ENCODE measurements at places on chromosomes 1 and 21. TPM values are rescaled to one million over a fixed set of nuclear protein-coding genes. Genes with fewer than 3 reads are reported as not detected.

- no peak for DNase-seq
These were observed 46.5 kb downstream of the PKP1 start for GRCh38 chr1:201329801-201330200.

- no peak for DNase-seq
These were observed 8.3 kb upstream of the IGSF5 start for GRCh38 chr21:39736716-39737115.

GRCh38 chr1:204104331-204105130, 31.6 kb downstream of the SOX13 start:
- DNase-seq: no peak

- no peak for DNase-seq
These were observed 20.0 kb downstream of the SERTAD4 start for GRCh38 chr1:210252621-210253051.

- DNase-seq: no peak
These were observed 250.9 kb upstream of the SGIP1 start for GRCh38 chr1:66282891-66283621.

- DNase-seq: no peak
These were observed 70.7 kb downstream of the PRRX1 start for GRCh38 chr1:170734412-170735175.

DNA sequence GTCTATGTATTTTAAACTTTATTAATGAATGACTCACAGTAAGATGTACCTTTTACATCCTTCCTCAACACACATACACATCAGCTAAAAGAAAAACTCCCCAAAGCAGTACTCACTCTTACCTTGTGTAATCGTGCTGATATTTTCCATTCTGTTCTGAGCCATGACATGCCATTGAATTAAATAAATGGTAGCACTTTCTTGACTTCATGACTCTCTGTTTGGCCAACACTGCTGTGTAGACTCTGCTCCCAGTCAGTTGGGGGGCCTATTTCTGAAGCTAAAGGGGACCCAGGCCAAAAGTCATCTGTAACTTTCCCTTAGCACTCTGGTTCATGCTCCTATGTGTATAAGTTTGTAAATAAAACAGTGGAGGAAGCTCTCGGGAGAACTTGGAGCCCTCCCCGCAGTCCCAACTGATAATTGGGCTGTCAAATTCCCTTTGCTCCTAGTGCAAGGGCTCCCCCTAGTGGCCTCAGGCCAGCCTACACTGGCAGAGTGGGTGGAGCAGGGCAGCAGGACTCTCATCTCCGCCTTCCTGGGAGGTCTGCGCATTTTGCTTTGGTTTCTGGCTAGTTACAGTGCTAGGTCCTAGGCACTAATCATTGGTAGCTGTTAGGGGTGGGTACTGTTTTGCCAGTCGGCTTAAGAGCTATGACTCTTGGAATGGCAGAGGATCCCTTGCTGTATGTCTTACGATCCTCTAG, 1.7 kb upstream of the FYB2 start:
- DNase-seq: peak; percentile 36

DNA sequence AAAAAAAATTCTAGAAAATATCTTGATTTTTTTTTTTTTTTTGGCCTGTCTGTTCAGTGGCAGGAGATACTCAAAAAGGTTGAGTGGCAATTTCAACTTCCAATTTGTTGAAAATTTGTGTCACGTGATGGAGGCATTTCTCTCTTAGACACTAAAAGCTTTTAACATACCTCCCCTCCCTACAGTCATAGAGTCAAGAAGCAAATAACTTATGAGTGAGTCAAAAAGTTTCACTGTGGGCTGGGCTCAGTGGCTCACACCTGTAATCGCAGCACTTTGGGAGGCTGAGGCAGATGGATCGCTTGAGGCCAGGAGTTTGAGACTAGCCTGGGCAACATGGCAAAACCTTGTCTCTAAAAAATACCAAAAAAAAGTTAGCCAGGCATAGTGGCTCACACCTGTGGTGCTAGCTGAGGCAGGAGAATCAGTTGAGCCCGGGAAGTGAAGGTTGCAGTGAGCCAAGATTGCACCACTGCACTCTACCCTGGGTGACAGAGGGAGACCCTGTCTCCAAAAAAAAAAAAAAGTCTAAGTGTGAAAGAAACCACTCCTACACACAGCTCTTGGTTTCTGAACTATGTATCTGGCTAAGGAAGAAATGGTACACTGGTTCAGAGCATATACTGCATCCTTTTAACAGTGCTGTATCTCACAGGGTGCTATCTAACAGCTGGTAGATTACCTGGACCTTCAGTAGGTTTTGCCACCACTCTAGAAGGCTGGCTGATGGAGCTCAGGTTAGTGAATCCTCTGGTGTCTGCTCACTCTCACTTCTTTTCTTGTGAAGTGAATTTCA, 11.6 kb upstream of the BSDC1 start:
- no peak for DNase-seq

The PLA2G2C gene
- total RNA-seq: not detected

The RPS8 gene
- 1,711 TPM for total RNA-seq

The RCSD1 gene
- 16.0 TPM for total RNA-seq

The S100A12 gene
- total RNA-seq: 5.6 TPM

The BEND5 gene
- total RNA-seq: 10.3 TPM

The SYT2 gene
- total RNA-seq: 0.21 TPM

The NEGR1 gene
- 92.3 TPM for total RNA-seq

The KLF17 gene
- total RNA-seq: 0.95 TPM

All from urinary bladder (tissue), 4 donors.